ENCODE measurements at places on chromosomes 12 and 14.

- no peak for DNase-seq
These were observed 187.5 kb downstream of the PCNX1 start for GRCh38 chr14:71094722-71095121.

DNA sequence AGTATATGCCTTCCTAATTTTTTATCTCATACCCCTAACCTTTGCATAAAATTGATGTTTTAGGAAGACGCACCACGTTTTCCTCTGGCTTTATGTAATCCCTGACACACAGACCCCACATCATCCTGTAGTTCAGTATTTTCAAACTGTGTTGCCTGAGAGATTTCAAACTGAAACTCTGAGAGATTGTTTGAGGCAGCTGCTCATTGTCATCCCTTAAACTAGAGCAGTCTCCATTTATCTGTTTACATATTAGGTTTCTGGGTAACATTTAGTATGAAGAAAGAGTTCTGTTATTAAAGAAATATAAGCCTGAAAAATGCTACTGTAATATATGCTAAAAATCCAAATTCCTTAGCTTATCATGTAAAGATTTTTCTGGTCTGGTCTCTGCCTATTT lies 24.3 kb downstream of the MNAT1 start:
- no peak for DNase-seq

DNA sequence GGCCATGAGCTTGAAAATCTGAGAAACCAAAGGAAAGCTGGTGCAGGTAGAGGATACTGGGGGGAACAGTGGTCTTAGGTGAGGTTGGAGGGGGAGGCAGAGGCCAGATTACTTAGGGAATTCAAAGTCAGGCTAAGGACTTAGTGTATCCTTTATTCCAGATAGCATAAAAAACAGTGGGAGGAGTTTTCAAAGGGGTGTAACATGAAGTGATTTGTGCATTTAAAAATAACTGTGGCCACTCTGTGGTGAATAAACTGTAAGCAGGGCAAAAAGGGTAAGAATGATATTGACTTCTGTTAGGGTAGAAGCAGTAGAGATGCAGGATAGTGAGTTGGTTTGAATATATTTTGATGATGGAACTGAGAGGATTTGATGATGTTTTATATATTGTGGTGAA lies 313.2 kb downstream of the EMP1 start:
- no peak for DNase-seq

- DNase-seq: no peak
These were observed 3.4 kb upstream of the AP1G2 start for GRCh38 chr14:23570806-23571483.

DNA sequence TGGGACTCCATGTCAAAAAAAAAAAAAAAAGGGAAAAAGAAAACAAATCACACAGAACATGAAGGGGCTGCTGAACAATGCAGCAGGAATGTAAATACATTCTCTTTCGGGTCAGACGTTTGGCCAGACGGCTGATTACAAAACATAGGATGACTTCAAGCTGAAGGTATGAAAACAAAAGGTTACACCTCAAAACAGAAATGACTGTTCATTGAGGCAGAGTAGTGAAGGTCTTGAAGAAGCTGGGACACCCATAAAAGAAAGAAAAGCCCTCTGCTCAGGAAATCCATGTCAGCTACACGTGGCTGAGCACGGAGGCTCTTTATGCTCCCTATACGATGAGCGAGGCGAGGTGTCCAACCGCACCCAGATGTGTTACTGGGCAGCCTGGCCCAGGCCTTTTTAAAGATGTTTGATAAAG lies 37.7 kb downstream of the FGD4 start:
- DNase-seq: peak; percentile 85

DNA sequence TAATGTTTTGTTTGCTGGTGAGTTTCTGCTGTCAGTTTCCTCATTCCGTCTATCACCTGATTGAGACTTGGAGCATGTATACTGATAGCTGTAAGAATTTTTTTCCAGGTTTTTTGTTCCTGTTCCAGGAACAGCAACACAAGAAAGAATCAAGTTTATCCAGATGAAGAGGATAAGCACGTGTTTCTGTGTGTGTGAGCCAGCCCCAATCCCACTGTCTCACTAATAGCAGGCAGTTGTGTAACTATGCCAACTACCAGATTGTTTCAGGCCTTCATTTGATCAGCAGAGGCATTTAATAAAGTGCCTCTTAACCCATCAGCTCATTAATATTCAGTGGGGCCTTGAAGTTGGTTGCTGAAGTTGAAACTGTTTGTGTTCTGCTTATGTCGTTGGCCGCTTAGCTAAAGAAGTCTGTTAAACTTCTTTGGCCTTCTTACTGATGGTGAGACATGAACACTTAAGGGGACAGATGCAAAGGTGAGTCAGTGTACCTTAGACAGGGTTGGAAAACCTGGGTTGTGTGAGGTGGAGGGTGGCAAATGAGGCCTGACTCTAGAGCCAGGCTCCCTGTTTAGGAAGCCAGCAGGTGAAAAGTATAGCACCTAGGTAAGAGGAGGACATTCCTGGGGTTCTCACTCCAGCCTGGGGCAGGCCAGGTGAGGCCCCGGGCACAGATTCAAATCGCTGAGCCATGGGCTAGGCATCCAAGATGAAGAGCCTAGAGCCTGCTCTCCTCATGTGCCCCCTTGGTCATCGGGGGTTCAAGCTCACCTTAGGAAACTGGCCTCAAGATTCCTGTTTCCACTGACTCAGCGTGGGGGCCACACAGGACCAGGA lies 3.7 kb downstream of the ANKRD13A start:
- DNase-seq: peak; percentile 26

DNA sequence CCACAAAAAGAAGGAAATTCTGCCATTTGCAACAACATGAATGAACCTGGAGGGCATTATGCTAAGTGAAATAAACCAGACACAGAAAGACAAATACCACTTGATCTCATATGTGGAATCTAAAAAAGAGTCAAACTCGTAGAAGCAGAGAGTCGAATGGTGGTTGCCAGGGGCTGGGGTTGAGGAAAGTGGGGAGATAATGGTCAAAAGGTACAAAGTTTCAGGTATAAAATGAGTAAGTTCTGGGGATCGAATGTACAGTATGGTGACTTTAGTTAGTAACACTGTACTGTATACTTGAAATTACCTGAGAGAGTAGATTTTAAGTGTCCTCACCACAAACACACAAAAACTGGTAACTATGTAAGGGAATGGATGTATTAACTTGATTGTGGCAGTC lies 129.4 kb downstream of the PPM1H start:
- no peak for DNase-seq

DNA sequence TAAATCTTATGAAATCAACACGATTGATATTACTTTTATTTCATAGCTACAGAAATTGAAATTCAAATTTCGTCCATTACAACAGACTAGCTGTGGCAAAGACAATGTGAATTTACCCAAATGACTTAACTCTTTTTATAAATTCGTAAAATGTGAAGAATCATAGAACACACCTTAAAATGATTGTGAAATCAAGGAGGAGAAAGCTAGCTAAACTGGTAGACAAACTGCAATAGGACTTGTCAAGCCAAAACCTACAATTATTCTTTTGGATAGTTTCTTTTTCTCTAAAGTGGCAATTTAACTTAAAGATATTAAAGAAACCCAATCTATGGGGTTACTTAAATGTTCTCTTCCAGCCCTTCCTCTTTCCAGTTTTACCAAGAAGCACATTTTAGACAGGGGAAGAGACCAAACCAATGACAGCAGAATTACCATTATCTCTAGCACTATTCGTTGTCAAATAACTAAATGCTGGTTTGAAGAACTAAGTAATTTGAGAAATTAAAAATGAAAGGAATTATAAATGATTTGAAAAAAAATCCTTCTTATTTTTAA lies 807 bp upstream of the SLC16A7 start:
- no peak for DNase-seq

- DNase-seq: no peak
These were observed 21.8 kb downstream of the DHX37 start for GRCh38 chr12:124967016-124967739.

DNA sequence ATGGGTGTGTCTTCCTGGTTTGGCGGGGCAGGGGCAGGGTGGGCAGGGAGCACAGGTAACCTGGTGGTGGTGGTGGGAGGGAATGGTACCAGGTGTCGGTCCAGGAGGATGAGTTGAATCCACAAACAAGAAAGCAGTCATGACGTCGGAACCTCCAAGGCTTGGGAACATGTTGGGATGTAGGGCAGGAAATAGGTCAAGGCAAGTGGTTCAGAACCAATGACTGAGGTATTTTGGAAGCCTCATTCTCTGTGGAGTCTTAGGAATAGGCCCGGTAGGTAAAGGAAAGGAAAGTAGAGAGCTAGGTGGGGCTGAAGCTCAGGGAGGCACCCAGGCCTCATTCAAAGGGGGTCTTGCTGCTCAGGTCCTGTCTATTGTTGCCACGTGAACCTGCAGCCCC lies 39.1 kb upstream of the TMED10 start:
- no peak for DNase-seq

DNA sequence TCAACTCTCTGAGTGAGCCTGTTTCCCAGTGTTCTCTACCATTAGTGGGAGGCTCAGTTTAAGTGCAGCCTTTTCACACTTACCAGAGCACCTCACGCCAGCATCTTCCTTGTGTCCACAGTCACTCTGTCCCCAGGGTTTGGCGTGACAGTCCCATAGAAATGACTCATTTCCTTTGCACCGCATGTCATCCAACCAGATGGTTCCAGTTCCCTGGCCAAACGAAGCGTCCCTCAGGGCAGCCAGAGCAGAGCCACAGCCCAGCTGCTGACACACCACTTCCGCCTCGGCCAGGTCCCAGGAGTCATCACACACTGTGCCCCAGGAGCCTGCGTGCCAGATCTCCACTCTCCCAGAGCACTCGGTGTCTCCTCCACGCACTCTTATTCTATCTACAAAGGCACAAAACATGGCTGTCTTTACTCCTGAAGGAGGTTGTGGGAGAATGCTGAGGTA lies 65.4 kb downstream of the ACSM4 start:
- peak; percentile 24 for DNase-seq

GRCh38 chr14:76922584-76922983 lies 96.4 kb downstream of the LRRC74A start:
- no peak for DNase-seq

- DNase-seq: no peak
These were observed 132.1 kb downstream of the AACS start for GRCh38 chr12:125197326-125197725.

GRCh38 chr12:14167005-14167628 lies 185.7 kb upstream of the GRIN2B start:
- DNase-seq: peak; percentile 73

- DNase-seq: no peak
These were observed 4.2 kb downstream of the KRT82 start for GRCh38 chr12:52401926-52402325.

DNA sequence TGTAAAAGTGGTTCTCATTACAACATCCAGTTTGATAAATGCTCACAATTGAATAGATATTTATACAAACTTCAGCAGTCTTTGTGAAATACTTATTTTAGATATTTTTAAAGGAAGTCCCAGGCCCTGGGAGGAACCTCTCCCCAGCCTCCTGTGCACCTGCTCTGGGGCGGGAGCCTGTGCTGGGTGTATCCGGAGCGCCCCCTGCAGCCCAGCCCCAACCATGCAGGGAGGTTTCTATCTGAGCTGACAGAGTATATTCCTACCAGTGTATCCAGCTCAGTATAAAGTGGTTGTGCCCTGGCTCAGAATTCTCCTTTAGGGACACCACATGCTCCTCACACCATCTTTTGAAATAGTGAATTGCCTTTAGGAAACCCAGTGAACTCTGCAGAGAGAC lies 851.8 kb downstream of the TMEM121 start:
- no peak for DNase-seq

DNA sequence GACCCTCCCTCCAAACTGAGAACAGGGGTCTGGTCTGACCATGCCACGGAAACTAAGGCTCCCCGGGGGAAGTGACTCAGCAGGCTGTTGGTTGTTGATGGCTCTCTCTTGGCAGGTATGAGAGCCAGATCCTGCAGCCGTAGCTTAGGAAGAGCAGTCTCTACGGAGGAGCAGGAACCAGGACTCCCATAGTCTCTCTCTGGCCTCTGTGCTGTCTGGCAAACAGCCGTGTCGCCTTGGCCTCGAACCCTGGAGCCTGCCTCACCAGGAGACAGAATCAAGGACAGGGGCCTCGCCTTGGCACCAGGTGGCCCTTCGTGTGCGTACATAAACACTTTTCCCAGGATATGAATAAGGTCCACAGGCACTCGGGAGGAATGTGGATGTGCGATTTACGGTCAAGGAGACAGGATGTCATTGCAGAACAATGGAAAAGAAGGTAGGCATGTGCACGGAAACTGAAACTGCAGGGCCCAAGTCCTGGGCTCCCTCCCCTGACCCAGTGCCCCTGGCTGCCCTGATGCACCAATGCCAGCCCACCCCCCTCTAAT lies 7.9 kb downstream of the VWF start:
- DNase-seq: peak; percentile 44

DNA sequence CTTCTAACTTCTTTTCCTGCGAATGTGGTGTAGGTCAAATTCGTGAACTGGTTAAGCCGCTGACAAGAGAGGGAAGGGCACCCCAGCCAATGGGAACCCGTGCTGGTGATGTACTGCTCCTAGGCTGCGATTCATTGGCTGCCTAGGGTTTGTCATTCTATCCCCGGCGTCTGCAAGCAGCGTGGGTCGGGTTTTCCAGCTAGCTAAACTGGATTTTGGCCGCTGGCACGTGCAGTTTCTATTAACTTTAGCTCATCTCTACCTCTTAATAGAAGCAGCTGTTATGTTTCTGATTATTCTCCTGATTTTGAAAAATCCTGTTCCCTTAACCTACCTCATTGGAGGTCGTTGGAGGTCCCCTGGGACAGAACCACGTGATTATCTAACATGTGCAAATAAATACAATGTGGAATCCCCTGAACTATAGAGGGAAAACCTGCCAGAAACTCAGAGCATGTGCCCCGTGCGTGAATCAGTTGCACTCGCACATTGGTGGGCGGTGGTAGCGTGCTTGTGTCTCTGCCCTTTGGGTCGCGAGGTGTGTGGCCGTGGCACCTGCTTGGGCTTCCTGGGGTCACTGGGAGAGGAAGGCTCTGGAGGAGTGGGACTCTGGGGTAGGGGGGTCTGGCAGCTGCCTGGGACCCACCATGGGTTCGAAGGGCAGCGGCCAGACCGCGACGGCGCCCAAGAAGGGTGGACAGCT lies 876 bp upstream of the PPM1A start:
- peak; percentile 100 for DNase-seq

Measured in PC-3 (cell line).